ENCODE measurements at places on chromosomes 1 and 21.

DNA sequence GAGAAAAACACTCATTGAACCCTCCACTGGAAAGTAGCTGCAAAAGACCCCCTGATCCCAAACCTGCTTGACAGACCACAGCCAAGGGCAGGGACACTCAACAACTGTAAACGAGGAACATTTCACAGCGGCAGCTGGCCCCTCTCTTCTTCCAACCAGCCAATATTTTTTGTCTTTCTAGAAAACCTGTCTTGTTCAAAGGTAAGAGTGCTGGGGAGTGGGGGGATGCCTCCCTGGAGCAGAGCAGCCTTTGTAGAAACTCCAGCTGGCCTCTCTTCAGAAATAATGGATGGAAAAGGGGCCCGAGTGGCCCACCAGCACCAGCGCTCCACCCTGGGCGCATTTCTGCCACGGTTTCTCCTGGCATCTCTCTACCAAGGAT is 384.0 kb downstream of the RRAGC start:
- no peak for DNase-seq

DNA sequence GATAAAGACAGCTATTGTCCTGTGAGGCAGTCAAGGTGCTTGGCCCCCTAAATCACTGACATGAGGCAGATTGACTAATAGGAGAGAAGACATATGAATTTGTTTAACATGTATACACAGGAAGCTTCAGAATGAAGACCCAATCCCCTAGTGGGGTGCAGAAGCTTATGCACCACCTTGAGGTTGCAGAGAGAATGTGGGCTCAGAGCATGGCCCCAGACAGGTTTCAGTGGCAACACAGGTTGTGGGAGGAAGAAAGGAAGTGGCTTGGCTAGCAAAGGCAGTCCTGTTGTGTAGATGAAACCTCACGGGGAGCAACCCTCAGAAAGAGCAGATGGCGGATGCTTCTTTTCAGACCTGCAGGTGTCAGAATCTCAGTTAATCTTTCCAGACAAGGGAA is 37.0 kb upstream of the PARP1 start:
- DNase-seq = peak; percentile 37

DNA sequence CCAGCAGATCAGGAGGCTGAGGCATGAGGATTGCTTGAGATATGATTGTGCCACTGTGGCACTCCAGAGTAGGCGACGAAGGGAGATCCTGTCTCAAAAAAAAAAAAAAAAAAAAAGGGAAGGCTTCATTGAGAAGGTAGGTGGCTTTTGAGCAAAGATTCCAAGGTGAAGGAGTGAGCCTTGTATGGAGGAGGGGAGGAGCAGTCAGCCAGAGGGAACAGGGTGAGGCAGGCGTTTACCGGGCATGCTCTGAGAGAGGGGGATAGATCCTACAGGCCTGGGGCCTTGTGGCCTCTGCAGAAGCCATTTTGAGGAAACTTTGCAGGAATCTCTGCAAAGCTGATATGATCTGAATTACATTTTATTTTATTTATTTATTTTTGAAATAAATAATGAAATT is 5.1 kb upstream of the HDAC1 start:
- no peak for DNase-seq

DNA sequence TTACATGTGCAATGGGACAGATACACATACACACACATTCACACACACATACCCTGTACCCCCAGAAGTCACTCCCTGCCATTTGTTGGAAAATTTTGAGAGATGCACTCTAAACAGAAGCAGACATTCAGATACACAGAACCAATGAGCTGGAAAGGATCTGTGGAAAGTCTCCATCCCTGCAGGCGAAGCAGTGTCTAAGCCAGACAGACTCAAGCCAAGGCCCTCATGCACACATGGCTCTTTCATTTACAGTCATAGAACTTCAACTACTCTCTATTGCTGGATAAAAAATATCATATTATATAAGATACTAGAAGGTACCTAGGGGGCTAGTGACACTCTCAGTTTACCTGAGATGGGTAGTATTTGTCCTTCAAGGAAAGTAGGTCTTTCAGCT is 7.3 kb upstream of the SEC16B start:
- DNase-seq = no peak

DNA sequence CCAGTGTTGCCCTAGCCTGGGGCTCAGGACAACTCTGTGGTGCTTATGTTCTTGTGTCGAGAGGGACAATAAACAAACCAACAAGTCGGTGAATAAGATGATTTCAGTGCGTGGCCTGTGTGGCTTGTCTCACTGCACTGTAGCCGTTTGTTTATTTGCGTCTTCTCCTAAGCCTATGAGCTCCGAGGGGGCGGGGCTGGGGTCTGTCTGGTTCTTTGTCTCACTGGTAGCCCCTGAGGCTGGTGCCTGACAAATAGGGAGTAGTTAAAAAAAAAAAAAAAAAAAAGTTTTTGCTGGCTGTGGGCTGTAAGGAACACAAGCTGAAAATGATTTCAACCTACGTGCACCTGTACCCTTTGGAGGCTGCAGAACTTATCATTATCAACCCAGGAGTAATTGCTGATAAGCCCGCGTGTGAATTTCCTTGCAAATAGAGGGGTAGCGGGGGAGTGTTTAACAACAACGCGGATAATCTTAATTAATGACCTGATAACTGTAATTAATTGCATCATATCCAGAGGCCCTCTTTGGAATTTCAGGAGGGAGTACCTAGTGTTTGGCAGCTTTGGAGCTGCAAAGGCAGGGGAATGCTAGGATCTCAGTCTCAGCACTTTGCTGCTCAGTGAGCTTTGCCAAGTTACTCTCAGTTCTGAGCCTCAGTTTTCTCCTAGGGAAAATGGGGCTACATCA is 925 bp upstream of the ARHGEF10L start:
- DNase-seq = no peak

DNA sequence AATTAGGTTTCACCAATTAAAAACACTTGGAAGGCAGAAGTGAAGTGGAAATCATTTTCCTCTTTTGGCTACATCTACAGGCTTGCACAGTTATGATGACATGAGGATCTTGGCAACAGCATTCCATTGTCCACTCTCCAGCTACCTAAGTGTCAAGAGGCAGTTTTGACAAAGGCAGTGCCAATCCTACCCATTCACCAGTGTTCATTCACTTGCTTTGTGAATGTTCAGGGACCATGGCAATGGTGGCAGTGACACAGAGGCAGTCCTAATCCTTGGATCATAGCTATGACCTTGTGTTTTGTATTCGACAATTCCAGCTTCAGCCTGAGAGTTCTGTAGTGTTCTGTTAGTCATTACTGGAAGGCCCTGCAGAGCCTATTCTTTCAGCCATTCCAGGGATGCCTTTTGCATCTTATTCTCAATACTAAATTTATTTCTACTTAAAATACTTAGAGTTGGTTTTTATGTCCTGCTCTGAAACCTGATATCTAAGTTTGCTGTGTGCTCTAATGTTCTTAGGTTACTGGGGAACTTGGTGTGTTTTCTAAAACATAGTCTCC is 36.7 kb downstream of the CRB1 start:
- DNase-seq = no peak

DNA sequence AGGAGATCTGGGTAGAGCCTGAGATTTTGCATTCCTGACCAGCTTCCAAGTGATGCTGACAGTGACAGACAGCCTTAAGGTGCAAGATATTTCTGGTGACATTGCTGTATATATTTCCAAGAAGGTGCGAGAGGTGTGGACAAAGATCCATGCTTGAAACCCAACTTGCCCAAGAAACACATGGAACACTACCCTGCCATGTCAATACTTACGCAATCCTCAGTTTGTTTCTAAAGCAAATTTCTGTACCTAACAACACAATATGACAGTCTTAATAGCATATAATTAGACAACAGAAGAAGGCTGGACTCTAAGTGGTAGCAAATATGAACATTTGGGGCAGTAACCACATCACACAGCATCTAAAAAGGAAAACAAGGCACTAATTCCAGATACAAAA is 260.4 kb downstream of the DSCAM start:
- no peak for DNase-seq

GRCh38 chr1:37731312-37732019 is 33.5 kb downstream of the EPHA10 start:
- no peak for DNase-seq

GRCh38 chr21:33461538-33462250 is 18.1 kb downstream of the TMEM50B start:
- no peak for DNase-seq

- no peak for DNase-seq
Measured at GRCh38 chr1:66540434-66541032, 6.6 kb downstream of the SGIP1 start.

- no peak for DNase-seq
Measured at GRCh38 chr1:37721565-37721964, 29.2 kb downstream of the CDCA8 start.
